Lung (tissue), 17 donors: ENCODE measurements at places on chromosomes 3 and 15.

DNA sequence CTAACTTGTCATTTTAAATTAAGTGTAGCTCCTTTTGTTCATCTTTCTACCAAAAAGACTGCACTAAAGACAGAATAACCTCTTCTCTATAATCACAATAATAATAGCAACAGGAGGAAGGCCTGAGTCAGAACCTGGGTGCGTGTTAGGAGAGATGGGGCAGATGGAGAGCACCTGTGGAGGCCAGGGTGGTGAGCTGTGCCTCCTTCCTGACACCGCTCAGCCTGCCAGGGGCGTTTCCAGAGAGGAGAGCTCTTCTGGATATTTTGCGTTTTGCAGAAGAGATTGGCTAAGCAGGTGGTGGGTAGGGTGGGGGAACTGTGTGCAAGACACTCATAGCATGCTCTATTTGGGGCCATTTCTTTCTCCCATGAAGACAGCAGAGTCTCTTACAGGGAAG is 83.5 kb downstream of the MEGF11 start:
- no peak for DNase-seq

DNA sequence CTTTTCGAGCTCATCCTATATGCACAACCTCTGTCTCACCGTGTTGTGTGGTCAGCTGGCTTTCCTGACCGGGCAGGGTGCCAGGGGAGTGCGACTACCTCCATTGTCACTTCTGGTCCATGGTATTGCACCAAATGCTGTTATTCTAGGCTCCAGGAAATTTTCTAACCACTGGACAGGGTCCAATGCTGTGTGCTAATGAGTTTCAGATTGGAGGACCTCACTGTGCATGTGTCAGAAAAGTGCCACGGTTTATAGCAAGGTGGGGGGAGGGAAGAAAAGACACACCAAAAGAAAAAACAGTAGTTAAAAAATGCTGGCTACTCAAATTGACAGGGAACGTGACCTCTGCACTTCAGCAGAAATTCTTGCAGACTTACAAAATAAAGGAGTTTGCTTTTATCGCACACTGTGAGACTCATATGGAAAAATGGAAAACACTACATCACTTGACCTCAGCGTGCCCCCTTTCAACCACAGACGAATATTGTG is 480.1 kb downstream of the FOXP1 start:
- DNase-seq = peak; percentile 61

DNA sequence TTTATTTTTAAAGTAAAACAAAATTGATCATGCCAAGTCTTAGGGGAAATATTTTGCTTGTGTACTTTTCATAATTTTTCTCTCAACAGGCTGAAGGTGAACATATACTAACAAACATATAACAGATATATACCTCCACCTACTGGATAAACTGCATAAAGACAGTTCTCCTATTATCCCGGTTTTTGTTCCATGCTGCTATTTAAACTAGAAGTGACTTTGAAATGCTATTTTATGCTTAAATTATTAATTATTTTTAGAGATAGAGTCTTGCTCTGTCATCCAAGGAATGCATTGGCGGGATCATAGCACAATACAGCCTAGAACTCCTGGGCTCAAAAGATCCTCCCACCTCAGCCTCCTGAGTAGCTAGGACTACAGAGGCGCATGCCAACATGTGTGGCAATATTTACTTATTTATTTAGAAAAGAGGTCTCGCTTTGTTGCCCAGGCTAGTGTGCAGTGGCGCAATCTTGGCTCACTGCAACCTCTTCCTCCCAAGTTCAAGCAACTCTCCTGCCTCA is 49.8 kb downstream of the ST3GAL6 start:
- peak; percentile 62 for DNase-seq

DNA sequence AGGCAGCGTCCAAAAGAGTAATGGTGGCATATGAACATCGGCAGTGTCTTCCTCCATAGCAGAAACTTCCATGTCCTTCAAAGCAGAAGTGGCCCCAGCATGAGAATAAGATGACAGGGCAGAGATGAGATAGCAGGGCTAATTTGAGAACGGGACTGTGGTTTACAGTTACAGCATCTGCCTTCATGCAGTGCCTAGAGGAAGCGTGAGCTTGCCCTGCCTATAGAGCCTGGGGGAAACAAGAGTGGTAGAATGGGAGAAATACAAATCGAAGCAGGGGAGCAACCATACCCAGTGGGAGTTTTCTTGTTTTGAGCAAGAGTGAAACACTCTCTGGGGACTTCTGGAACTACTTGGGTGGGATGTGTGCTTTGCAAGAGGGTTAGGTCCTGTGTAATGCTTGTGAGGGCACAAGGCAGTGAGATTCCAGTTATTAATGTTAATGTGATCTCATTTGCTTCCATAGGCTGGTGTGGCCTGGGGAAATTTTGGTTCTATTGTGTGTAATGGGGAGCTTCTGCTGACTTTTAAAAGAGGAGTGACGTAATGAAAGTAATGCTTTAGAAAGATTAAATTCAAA is 616.9 kb downstream of the ZIC1 start:
- DNase-seq = no peak

DNA sequence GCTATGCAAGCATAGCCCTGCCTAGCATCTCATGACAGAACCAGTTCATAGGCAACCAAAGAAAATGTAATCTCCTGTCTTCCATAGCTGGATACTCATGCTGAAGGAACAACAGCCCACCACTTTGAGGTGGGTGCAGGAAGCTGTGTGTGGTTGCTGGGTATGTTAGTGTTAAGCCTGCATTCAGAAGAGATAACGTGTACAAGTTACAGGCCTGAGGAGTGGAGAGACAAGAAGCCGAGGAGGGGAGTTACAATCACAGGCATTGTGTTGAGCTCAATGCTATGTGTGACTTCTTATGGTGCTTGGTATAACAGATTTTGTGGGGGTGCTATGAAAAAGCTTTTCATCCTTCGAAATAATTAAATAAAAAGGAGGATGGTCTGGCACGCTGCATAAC is 42.8 kb upstream of the SECISBP2L start:
- no peak for DNase-seq

- no peak for DNase-seq
Measured at GRCh38 chr15:28991236-28992171, 105.7 kb downstream of the APBA2 start.

DNA sequence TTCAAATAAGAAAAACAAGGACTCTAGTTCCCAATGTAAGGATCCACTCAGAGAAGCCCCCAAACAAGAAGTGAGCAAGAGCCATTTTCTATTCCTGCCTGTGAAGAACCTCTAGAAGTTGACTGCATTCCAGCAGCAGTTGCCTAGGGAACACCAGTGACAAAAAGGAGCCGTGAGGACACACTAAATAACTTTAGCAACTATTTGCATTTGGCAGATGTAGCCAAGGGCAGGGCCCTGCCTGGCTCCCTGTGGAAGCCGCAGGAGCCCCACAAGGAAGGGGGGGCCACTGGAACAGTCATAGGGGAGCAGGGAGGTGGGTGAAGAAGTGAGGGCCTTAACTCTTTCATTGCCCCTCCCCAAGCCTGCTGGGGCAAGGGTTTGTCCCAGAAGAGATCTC is 470.2 kb upstream of the PROK2 start:
- DNase-seq = peak; percentile 86

- no peak for DNase-seq
Measured at GRCh38 chr3:99365979-99366378, 272.4 kb upstream of the COL8A1 start.

GRCh38 chr3:70085613-70086012 is 86.1 kb downstream of the SAMMSON start:
- DNase-seq = no peak

DNA sequence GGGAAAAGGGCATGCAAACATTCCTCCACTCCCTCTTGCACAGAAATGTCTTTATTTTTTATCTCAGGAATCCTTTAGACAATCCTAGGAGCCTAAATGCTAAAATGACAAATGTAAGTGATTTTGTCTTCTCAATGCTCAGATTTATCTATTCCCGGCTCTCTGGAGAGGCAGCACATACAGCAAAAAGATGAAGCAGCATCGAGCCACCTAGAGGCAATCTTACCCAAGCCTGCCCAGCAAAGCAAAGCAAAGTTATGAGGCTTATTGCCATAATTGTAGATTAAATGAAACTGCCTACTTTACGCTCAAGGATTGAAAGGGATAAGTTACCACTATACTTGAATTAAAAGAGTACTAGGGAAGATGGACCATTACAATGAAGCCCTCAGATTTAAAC is 750.4 kb upstream of the NR2F2 start:
- DNase-seq = no peak

- no peak for DNase-seq
Measured at GRCh38 chr3:38655708-38656300, 6.3 kb upstream of the SCN5A start.

DNA sequence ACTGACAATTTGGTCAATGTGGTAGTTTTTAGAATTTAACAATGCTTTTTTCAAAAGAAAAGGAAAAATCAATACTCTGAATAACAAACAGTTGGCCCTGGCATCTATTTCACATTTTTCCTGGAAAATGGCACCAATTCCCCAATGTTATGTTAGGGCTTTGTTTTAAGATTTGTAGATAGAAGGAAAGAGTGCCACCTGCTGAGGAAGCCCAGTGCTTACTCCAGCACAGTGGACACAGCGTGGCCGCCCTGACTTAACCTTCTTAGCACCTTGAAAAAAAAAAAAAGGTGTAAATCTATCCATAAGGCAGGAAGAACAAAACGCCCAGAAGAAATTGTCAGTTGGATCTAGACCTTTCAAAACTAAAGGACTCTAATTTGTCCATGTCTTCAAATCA is 110.7 kb upstream of the CNTN4 start:
- peak; percentile 22 for DNase-seq

GRCh38 chr3:124888482-124889441 is 1.6 kb upstream of the ITGB5 start:
- DNase-seq = no peak

GRCh38 chr3:192993411-192993810 is 75.8 kb upstream of the MB21D2 start:
- no peak for DNase-seq

DNA sequence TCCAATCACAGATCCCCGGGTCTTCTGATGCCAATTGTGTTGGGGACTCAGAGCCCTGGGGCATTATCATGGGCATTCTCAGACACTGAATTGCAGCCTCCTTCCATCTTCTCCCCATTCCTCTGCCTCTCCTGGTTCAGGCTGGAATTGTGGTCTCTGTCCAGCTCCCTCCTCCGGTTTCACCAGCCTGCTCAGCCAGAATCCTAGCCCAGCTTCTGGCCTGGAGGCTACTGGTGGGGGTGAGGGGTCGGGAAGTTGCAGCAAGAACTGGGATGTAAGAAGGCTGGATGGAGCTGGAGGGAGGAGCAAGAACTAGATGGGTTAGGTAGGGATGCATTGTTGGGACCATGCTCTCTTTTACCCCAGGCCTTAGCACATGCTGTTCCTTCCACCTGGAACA is 53.5 kb downstream of the TLE3 start:
- no peak for DNase-seq

GRCh38 chr15:62509395-62509958 is 344.4 kb upstream of the C2CD4B start:
- DNase-seq = no peak

DNA sequence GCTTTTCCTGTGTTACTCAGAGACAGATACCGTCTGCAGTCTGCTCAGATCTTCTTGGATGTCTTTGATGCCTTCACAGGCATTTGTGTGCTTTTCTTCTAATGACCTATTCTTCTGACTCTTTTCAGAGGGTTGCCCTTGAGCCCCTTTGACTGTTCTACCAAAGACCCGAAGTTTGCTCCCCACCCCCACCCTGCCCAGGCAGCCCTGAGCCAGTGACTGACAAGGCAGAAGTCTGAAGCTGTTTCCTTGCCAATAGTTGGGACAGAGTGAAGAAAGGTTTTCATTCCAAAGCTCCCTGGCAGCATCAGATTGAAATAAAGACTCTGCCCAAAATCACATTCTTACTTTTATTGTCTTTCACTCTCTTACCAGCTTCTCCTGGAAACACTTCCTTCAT is 9.0 kb upstream of the ATP13A5 start:
- DNase-seq = no peak

- DNase-seq = no peak
Measured at GRCh38 chr3:134802428-134803050, 7.5 kb downstream of the EPHB1 start.

DNA sequence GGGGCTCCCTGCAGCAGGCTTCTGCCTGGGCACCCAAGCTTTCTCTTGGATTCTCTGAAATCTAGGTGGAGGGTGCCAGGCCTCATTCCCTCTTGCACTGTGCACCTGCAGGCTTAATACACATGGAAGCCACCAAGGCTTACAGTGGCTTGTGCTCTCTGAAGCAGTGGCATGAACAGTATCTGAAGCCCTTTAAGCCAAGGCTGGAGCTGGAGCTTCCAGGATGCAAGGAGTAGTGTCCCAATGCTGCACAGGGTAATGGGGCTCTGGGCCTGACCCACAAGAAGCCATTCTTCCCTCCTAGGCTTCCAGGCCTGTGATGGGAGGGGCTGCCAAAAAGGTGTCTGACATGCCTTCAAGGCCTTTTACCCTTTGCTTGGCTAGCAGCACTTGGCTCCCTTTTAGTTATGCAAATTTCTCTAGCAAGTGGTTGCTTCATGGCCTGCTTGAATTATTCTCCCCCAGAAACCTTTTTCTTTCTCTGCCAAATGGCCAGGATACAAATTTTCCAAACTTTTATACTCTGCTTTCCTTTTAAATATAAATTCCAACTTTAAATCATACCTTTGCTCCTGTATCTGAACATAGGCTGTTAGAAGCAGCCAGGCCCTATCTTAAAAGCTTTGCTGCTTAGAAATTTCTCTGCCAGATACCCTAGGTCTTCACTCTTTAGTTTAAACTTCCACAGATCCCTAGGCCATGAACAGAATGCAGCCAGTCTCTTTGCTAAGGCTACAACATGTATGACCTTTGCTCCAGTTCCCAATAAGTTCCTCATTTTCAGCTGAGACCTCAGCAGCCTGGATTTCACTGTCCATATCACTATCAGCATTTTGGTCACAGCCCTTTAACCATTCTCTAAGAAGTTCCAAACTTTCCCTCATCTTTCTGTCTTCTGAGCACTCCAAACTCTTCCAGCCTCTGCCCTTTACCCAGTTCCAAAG is 201.1 kb upstream of the LRRFIP2 start:
- no peak for DNase-seq

DNA sequence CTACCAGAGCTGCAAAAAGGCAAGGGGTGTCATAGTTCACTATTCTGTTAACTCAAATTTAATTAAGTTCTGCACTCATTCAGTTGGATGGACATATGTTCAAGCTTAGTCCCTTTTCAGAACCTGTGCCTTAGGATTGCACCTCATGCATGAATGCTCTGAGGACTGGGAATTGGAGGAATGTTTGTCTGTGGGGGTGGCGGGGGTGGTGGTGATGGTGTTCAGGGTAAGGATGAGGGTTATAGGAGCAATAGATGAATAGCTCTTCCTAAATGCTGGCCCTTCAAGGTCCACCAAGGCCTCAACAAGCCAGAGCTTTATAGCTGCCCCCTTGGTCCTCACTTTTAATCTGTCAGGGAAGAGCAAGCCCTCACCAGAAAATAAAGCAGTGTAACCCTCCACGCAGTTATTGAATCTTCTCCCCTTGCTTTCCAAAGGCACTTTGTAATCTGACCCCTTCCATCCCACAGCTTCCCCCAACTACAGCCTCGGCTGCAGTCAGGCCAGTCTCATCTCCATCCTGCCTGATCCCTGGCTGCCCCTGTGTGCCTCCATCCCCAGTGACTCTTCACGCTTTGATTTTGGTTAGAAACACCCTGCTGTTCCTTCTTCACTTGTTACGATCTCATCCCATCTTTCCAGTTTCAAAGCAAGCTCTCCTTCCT is 221.6 kb upstream of the LMCD1 start:
- no peak for DNase-seq
